GM12891 (cell line): ENCODE measurements at places on chromosomes 2 and 18.

DNA sequence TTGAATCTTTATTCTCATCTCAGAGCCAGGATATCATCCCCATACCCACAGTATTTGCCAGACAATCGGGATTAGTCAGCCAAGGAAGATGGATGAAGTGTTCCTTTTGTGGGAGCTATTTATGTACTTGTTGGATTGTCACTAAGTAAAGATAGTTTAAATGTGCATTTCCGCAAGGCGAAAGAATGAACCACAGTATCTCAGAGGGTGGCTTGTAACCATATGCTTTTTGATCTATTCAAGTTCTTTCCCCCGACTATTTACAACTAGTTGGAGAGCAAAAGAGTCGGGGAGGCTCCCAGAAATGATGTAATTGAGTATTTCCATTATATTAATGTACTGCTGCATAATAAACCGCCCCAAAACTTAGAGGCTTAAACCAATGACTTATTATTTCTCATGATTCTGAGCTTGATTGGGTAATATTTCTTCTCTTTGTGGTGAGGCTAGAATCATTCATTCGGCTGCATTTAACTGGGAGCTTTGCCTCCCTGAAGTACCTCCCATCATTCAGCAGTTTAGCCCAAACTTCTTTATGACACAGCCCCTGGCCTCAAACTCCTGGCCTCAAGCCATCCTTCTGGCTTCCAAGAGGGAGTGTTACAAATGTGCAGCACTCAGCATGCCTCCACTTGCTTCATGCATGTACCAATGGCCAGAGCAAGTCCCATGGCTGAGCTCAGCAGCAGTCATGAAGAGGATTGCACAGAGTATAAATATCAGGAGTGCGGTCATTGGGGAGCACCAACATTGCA lies 423.7 kb downstream of the METTL4 start:
- no peak for DNase-seq

- DNase-seq = no peak
Observed at GRCh38 chr2:17626986-17627385, 86.5 kb downstream of the VSNL1 start.

DNA sequence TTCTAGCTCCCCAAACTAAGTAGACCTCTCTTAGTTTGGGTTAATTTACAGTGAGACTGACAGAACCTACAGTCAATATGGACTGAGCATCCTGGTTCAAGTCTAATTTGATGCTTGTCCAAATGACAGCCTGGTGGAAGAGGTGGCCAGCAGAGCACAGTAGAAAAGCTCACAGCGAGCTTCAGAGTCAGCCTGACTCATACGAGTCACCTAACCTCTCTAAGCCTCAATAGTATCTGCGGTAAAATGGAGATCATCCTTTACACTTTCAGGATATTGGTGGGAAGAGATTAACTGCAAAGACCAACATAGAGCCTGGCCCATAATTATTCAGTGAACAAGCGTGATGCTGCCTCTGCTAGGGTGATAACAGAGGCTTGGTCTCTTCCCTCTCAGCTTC lies 54.5 kb downstream of the DOCK10 start:
- no peak for DNase-seq

DNA sequence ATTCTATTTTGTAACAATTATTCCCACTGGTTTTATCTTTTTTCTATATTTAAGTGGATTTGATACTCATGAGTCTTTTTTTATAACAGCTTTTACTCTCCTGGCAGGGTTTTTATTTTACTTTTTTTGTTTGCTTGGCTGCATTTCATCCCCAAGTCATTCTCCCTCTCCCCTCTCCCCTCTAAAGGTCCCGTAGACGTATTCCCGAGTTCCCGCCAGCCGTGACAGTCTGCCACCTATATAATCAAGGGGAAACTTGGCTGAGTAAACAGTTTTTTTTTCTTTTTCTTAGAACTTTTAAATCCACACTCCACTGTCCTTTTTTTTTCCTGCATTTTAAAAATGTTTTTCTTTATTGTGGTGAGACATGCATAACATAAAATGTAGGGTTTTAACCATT lies 433.1 kb upstream of the HS6ST1 start:
- DNase-seq = no peak

DNA sequence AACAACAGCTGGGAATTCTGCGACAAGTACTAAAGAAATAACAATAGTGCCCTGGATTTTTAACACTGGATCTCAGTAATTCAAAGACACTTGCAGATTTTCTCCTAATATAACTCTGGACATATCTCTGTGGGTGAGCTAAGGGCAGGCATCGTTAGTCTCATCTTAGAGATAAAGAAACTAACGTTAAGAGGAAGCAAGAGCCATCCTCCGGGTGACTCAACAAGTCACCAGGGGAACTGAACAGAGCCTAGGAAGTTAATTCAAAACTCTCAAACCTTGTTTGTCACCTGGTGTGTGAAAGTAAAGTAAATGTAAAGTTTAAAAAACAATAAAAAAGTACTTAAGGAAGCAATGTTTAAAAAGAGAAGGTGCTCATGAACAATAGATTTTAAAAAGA lies 41.6 kb upstream of the NRP2 start:
- DNase-seq = no peak

DNA sequence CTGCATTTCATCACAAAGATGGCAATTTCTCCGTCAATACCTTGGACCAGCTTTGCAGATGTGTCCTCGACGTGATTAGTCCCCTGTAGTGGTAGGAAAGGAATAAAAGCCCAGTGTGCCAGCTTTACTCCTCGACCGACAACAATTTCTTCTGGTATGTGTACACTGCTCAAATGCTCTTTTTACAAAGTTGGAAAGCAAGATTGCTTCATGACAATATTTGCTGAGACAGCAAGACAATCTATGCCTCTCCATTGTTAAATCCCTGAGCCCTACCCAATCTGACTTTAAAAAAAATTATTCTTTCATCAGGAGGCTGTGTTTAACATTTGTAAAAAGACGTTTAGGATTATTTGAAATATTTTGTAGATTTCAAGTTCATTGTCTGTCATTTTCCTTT lies 27.6 kb upstream of the ZEB2 start:
- DNase-seq = no peak

GRCh38 chr2:118490330-118490729 lies 357.1 kb downstream of the EN1 start:
- no peak for DNase-seq

DNA sequence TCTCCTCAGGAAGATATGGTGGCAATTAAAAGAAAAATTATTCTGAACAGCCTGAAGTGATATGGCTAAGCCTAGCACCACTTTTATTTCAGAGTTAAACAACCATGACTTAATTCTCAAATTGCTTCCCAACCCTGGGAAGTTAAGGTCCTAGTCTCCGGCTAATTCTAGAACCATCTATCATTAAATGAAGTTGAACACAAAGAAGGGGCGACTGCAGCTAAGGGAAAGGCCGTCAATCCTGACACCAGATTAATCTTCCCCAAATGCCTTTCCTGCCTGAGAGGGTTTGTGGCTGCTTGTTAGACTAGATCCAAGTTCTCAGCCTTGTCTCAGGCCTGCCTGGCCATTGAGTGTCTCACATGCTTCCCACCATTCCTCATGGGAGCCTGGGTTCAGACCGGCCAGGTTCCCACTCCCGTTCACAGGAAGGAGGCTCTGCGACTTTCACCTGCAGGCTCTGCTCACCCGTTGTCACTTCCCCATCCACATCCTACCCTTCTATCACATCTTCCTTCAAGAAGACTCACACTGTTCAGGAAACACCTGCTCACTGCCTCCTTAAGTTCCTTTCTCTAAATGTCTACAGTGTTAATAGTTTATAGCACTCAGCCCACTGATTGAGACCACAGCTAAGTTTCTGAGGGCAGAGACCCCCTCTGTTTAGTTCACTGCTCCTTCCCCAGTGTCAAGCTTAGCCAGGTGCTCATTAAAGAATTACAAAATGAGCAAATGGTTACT lies 282.9 kb upstream of the REV1 start:
- no peak for DNase-seq

GRCh38 chr2:187009483-187010239 lies 160.7 kb upstream of the ZSWIM2 start:
- DNase-seq = no peak

DNA sequence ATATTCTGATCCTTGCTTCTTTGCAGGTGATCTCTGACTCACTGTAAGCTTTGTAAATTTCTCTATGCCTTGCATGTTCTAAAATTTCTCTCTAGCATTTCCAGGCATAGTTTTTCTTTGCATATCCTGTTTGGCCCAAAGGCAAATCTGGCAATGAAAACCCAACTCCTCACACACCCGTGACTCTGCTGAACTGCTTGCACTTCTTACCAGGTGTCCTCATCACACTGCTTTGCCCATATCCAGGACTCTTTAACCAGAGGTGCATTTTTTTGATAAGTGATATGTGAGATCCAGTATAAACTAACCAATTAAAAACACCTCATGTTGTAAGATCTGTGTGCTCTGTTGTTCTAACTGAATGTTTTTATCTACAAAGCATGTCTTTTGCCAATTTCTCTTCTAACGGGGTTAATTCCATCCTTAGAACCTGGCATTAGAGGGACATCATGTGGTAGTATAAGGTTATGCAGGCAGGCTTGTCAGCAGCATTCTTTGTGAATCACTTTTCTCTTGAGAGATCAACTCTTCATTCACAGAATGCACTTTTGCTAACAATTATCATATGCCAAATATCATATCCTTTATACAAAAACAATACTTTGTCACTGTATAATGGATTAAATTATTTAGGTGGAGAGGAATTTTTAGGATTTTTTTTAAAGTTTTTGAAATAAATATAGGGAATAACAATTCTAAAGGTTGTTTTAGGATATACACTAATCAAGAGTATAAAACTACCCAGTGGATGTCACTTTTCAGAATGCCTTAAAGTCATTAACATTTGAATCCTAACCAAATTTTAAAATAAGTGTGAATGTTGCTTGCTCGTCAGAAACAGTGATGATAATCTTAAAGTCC lies 20.8 kb upstream of the TMX3 start:
- no peak for DNase-seq

DNA sequence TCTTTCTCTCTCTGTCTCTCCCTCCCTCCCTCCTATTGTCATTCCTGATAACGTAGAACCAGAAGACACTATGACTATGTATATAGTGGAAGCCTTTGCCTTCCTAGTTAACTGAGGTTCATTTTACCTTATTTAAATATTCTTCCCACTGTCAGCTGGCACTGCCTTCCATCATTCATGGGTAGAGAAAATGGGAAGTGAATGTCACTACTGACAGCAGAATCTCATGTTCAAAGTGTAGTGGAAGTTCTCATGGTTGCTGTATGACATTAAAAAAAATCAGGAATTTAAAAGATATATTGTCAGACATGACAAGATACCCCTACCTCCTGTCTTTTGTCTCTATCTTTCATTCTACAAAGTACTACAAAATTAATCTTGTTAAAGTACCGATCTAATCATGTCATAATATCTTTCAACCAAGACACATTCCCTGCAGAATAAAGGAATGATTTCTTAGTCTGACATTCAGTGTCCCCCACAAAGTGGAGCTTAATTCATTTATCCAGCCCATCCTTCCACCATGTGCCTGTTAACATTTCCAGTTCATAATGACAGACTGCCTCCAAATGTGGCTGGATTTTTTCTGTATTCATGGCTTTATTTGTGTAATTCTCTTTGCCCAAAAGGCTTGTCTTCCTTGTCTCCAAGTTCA lies 250.1 kb upstream of the CDH20 start:
- DNase-seq = no peak

DNA sequence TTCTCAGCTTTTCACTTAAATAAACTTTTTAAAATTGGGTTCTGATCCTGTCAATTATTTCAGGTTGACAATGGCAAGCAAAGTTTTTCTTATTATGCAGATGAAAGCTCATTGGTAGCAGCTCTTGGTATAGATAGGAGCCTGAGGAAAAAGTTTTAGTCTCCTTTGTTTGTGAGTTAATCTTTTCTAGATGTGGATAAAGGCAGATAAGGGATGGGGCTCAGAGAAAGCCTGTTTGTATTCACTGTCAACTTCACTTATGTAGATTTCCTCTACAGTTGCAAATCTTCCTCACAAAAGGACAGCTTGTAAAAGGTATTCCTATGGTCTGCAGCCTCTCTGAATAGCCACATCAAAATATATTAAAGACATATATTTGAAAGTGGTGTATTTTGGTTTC lies 224.5 kb upstream of the SPOPL start:
- no peak for DNase-seq
